ENCODE measurements at places on chromosomes 5 and 9.
A peak's percentile ranks its signal among the peaks of the same experiment; 100 is the strongest.

DNA sequence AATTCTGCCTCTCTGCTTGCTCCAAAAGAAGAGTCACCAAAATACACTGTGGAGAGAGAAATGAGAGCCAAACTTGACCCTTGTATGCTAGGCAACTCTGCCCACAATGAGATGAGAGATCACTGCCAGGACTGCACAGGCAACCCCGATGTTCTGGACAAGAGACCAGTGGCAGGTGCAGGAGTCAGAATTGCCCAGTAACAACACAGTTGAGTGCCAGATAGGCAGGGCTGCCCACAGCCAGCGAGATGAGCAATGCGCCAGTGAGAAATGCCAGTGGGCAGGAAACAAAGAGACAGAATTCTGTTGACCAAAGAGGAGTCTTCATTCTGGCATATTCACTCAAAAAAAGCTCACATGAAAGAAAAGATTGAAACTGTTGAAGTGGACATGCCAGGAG lies 570.7 kb downstream of the CAAP1 start:
- DNase-seq, result no peak

- no peak for DNase-seq
Measured at GRCh38 chr9:114496011-114496410, 9.3 kb downstream of the WHRN start.

DNA sequence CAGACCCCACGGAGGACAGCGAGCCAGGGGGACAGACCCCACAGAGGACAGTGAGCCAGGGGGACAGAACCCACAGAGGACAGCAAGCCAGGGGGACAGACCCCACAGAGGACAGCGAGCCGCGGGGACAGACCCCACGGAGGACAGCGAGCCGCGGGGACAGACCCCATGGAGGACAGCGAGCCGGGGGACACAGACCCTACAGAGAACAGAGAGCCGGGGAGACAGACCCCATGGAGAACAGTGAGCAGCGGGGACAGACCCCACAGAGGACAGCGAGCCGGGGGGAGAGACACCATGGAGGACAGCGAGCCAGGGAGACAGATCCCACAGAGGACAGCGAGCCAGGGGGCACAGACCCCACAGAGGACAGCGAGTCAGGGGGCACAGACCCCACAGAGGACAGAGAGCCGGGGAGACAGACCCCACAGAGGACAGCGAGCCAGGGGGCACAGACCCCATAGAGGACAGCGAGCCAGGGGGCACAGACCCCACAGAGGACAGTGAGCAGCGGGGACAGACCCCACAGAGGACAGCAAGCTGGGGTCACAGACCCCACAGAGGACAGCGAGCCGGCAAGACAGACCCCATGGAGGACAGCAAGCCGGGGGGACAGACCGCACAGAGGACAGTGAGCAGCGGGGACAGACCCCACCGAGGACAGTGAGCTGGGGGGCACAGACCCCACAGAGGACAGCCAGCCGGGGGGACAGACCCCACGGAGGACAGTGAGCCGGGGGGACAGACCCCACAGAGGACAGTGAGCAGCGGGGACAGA lies 4.4 kb upstream of the ZDHHC11 start:
- no peak for DNase-seq

DNA sequence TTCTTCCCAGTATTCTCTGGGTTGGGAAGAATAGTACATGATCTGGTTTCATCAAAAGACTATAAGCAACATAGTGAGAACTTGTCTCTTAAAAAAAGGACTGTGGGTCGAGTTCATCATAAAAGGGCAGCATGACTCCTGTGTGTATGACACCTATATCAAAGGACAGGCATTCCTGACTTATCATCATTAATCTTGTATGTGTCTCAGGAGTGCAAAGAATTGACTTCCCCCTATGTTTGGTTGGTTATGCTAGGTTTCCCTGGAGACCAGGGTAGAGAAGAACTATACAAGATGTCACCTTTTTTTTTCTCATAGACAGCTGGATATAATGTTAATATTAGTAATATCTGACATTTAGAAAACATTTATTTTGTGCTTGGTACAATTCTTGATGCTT lies 173.1 kb upstream of the ANKRD55 start:
- no peak for DNase-seq

- DNase-seq, result peak; percentile 36
Measured at GRCh38 chr9:138007918-138008841, 130.6 kb downstream of the CACNA1B start.

DNA sequence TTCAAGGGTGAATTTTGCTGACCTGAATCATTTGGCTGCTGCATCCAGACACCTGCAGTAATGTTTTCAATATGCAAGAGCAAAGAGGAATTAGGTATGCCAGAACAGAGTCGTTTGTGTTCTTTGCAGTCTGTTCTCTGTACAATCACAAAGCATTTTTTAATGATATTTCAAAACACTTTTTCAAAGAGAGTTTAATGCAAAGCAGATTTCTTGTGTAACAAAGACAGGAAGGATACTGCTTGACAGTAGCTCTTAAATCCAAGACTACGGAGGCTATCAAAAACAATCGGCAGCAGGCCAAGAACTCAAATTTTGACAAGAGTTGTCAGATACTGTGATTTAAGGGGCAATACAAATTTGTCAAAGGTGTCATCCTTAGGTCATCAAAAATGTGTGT lies 341.9 kb downstream of the GADD45G start:
- no peak for DNase-seq

DNA sequence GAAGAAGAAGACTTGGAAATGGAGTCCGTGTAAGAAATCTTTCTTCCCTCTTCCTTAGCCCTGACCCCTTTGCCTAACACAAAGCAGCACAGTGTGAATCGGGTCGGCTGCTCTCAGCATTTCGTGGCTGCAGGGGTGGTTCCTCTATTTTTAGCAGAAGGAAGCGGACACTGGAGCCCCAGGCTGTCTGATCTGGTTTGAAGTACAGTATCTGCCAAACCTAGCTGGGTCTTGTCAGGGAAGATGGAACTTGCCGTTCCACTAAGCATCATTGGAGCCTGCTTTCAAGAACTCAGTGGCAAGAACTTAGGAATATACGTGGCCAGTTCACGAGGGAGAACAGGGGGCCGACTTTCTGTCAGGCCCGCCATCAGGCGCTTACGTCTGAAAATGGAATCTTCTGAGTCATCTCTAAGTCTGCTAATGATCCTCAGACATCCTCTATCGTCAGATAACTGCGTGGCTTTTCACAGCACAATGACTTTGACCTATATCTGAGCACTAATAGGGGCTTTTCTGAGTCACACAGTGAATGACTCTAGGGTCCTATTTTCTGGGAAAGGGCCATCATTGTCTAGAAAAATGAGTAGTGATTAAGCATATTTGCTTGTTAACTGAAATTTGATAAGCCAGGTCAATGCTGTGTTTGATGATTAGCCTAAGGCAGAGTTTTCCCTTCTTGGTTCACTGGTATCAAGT lies 43.3 kb upstream of the NCS1 start:
- no peak for DNase-seq
